ENCODE measurements at places on chromosomes 5 and 9.

DNA sequence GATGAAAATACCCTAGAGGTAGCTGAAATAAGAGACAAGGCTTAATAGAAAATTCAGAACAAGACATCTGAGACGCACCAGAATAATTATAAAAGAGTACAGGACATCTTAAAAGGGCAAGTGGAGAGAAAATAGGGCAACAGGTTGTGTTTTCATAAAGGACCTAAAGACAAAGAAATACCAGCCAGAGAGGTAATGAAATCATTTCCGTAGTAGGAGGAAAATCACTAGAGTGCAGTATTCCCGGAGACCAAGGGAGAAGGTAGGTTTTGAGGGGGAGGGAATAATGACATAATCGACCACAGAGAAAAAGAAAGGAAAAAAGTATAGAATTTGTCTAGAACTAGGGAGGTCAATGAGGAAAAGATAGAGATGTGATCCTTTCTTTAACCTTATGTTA, 26.2 kb upstream of the CTNNAL1 start:
- DNase-seq, result no peak

DNA sequence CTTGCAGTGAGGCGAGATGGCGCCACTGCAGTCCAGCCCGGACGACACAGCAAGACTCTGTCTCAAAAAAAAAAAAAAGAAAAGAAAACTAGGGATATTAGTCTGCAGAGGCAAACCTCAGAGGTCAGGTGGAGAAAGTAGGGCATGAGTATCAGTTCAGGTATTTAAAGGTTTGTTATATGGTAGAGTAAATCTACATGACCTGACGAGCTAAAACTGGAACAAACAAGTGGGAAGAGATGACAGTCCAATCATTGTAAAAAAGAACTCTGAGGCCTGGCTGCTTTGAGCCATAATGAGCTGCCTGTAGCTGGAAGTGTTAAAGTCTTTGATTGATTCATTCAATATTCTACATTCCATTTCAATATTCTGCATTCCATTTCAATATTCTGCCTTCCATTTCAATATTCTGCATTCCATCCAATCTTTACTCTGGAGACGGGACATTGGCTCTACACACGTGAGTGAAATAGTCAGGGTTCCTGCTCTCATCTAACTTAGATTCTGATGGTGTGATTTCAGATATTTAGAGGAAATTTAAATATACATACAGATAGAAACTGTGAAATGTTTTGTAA, 28.9 kb upstream of the GRAMD2B start:
- DNase-seq, result no peak

DNA sequence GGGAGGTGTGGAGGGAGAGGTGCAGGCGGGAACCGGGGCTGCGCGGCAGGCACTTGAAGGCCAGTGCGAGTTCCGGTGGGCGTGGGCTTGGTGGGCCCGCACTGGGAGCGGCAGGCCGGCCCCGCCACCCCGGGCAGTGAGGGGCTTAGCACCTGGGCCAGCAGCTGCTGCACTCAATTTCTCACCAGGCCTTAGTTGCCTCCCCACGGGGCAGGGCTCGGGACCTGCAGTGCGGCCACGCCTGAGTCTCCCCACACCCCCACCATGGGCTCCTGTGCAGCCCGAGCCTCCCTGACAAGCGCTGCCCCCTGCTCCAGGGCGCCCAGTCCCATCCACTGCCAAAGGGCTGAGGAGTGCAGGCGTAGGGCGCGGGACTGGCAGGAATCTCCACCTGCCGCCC, 284.5 kb downstream of the DEPDC1B start:
- DNase-seq, result peak; percentile 65

GRCh38 chr5:94043311-94043710, 301.9 kb upstream of the POU5F2 start:
- no peak for DNase-seq

GRCh38 chr5:23763170-23763569, 255.8 kb downstream of the PRDM9 start:
- DNase-seq, result no peak

- DNase-seq, result no peak
Measured at GRCh38 chr9:88084357-88085183, 53.7 kb downstream of the SPATA31C2 start.

GRCh38 chr9:127917603-127918002, 762 bp upstream of the ST6GALNAC4 start:
- DNase-seq, result no peak

DNA sequence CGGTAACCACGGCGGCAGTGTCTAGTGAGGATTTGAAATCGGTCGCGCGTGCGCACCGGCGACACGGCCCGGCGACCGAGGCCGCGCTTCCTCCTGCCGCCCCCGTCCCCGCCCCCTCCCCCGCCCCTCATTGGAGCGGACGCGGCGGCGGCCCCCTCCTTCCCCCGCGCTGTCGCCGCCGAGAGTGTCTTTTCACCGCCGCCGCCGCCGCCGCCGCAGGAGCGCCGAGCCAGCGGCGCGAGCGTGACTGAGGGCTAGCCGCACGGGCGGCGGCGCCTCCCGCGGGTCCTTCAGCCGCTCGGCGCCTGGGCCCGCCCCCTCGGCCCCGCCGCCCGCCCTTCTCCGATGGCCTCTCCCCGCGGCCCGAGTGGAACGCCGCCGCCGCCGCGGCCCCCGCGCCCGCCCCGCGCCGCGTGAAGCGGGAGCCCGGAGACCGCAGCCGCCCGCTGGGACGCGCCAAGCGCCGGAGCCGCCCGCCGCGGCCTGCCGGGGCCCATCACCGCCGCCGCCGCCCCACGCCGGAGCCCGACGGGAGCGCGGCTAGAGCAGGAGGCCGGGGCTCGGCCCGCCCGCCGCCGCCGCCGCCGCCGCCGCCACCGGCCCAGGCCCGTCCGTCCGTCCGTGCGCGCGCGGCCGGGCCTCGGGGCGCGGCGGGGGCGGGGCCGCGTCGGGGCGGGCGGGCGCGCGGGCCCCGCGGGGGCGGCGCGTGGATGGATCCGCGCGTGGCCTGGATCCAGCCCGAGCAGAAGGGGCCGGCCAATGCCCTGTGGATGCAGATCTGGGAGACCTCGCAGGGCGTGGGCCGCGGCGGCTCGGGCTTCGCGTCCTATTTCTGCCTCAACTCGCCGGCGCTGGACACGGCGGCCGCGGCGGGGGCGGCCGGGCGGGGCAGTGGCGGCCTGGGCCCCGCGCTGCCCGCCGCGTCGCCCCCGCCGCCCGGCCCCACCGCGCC, at the start of gene TENT4A:
Gene TENT4A (plus strand): TSS at position 159 of the 952 bp plus-strand sequence. CDS start 552 bp downstream, at position 711.
- peak; percentile 89 for DNase-seq

- no peak for DNase-seq
Measured at GRCh38 chr9:76419782-76420380, 25.7 kb upstream of the RFK start.

- DNase-seq, result no peak
Measured at GRCh38 chr9:24071091-24071490, 245.1 kb upstream of the ELAVL2 start.

DNA sequence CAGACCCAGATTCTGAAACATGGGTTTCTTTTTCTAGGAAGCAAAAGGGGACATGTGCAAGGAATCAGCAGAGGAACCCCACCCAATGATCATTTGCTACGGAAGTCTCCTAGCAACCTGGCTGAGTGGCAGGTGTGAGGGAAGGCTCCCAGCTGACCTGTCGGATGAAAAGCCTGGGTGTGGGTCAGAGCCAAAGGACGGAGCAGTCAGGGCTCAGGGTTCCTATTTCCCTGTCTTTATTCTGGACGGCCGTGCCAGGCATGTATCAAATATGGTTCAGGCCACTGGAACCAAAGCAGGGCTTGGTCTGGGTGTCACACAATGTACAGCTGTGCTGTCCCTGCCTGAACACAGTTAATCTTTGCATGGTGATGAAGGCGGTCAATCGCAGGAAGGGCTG, 20.1 kb downstream of the STK10 start:
- DNase-seq, result no peak

DNA sequence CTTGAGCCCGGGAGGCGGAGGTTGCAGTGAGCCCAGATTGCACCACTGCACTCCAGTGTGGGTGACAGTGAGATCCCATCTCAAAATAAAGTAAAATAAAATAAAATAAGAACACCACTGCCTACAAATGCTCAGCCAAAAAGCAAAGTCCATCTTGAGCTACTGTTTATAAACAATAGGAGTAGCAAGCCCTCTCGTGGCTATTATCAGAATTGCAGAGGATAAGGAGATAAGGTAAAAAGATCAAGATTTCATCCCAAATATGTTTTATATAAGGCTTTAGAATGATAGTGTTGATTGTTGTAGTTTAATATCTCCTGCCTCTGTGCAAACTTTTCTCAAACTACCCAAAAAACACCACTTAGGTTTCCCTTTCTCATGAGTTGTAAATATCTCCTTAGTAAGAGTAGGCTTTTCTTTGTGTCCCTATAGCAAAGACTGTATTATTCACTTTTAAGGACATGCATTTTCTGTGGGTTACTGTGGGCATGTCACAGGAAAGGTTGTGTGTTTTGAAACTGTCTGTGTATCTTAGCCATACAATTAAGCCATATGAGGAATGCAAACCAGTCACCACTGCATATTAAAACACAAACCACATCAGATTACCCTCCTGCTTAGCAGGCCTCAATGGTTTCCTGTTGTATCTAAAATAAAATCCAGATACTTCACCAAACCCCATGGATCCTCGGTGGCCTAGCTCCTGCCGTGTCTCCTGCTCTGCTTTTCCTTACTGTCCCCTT, 31.8 kb upstream of the CKS2 start:
- peak; percentile 82 for DNase-seq

DNA sequence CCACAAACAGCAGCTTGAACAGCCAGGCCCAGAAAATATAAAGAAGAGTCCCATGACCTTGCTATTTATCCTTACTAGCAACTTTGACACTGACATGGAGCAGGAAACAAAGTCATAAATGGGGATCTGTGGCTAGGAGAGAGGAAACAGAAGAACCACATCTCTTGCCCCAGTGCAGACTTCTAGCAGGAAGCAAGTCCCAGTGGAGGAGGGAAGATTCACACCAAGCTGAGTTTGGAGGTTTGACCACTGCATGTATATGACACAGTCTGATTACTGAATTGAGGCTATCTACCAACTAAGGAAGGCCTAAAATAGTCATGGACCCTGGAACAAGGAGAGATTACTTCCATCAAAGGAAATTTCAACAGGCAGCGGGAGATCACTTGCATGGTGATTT, 51.4 kb downstream of the CDH6 start:
- DNase-seq, result no peak

DNA sequence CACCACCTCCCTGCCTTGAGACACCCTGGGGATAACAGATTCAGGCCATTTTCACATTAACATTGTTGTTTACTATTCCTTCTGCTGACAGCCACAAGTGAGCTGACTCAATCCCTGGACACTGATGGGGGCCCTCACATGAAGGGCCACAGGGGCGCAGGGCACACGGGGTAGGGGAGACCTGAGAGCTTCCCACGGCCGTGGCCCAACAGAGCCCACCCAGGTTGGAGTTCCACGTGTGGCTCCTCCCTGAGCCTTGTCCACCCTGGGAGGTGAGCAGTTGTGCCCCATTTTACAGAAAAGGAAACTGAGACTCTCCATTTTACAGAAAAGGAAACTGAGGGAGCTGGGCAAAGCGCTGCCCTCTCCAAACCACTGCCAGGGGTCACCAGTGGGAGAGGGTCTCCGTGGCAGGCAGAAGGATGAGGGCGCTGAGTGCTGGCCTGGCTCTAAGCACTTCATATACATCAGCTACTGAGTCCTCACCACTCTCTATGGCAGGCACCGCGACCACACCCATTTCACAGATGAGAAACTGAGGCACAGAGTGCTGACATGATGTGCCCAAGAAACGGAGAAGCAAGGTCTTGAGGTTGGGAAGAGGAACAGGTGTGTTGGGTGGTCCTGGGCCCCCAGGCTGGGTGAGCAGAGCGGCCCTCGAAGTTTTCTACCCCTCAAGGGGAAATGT, 2.3 kb downstream of the NINJ1 start:
- no peak for DNase-seq

DNA sequence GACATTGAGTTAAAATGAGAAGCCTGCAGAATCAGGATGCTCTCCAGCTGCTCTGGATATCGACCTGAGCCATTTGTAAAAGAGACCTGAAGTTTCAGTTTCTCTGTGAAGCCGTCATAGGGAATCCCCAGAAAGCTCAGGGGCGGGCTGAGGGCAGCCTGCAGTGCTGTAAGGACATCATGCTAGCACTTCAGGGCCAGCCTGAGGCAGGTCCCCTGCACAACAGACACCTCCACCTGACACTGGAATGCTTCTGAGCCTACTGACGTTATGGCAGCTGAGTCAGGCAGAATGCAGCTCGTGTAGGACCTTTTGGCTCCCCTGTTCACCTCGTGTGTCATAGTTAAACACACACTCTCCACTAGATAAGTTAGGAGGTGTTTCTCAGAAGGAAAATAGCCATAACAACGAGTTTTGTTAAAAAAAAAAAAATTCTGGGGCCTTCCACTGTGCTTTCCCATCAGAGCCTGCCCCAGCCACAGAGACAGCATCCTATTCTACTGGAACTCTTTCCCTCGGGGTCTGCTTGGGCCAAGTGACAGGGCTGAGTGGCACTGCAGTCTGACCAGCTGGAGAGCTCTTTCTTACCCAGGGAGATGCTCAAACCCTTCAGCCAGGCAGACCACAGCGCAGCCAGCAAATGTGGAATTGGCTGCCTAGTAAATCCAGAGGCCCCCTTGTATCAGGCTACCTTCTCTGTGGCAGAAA, 354.9 kb downstream of the DIRAS2 start:
- no peak for DNase-seq

DNA sequence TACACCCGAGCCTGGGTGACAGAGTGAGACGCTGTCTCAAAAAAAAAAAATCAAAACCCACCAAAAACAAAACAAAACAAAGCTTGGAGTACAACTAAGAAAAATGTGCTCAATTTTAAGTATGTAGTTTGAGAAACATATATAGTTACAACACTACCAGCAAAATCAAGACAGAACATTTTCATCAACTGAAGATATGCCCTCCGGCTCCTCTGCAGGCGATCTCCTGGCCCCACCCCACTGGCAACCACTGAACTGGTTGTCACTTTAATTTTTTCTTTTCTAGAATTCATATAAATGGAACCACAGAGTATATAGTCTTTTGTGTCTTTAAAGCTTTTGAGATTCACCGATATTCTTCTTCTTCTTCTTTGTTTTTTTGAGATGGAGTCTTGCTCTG, 35.0 kb downstream of the CNOT8 start:
- DNase-seq, result no peak

Data from kidney (tissue), 22 donors.